ENCODE measurements at places on chromosomes 7 and 10. TPM values are rescaled to one million over a fixed set of nuclear protein-coding genes. Genes with fewer than 3 reads are reported as not detected.

The DPP6 gene
- polyA plus RNA-seq, result 1.8 TPM

The NME8 gene
- not detected for polyA plus RNA-seq

The CYP2E1 gene
- not detected for polyA plus RNA-seq

The MOGAT3 gene
- 10.5 TPM for polyA plus RNA-seq

The FAM25A gene
- polyA plus RNA-seq, result not detected

The LIPF gene
- polyA plus RNA-seq, result not detected

The SPDYE9 gene
- 0.38 TPM for polyA plus RNA-seq

DNA sequence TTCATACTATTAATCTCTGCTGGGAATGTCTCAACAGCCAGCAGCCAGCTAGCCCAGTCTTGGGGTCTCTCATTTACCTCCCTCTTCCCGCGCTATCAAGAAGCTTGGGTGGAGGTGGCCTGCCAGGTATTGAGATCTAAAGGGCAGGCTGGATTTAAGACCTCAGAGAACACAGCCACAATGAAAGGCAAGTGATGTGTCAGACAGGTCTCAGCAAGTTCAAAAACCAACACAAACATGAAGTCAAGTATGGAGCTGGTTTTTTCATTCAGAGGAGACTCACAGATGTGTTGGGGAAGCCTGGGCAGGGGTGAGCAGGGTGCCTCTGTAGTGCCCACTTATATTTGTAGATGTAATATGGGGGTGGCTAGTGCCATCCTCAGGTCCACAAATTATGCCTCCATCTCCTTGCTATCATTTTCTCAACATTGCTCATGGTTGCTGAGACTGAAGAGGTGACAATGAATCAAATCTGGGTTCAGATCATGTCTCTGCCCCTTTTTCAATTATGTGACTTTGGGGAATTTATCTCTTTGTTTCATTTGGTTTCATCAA, 27.7 kb upstream of the CROT start:
- no peak for DNase-seq

DNA sequence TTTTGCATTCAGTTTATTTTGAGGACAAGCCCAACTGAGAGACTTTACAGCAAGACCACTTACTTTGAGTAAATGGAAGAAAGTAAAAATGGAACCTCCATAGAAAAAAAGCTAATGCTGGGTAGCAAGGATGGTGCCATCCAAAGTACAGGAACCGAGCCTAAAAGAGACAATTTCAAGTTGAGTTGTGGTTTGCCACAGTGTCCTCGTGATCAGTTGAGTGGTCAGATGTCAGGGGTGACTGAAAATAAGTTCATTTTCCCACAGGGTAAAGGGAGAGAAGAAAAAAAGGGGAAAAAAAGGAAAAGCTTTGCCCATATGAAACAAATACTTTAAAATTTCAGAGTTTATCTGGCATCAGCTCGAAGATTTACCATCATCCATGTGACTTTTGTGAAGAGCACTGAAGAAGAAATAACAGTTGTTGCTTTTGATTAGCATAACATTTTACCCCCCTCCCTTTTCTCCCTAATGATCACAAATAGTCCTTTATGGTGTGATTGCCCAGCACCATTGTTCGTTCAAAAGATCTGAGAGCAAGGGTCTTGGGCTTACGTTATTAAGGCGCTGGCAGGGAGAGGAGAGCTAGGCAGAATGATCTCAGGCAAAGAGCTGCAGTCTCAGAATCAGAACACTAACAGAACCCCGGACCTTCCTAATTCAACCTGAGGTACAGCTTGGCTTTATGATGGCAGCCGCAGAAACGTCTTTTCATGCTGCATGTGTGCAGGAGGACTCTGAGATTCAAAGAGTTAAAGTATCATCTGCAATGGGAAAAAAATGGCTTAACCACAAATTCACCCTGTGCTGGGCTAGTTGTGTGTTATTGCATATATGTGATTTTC, 338.1 kb downstream of the RNLS start:
- DNase-seq, result no peak

DNA sequence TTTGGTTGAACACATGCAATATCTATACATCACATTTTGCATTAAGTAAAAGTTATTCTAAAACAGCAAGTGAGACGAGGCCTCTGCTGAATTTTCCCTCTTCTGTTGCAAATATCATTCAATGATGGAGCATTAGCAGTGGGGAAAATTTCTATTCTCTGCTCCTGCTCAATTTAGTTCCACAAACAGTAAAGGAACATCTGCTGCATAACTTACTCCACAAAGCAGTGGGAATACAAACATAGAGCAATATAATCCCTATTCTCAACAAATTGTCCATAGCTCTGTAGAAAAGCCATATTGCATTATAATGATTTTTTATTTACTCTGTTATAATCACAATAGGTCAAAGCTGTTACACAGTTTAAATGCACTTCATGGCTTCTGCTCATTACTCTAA, 5.9 kb downstream of the AGR3 start:
- DNase-seq, result no peak

DNA sequence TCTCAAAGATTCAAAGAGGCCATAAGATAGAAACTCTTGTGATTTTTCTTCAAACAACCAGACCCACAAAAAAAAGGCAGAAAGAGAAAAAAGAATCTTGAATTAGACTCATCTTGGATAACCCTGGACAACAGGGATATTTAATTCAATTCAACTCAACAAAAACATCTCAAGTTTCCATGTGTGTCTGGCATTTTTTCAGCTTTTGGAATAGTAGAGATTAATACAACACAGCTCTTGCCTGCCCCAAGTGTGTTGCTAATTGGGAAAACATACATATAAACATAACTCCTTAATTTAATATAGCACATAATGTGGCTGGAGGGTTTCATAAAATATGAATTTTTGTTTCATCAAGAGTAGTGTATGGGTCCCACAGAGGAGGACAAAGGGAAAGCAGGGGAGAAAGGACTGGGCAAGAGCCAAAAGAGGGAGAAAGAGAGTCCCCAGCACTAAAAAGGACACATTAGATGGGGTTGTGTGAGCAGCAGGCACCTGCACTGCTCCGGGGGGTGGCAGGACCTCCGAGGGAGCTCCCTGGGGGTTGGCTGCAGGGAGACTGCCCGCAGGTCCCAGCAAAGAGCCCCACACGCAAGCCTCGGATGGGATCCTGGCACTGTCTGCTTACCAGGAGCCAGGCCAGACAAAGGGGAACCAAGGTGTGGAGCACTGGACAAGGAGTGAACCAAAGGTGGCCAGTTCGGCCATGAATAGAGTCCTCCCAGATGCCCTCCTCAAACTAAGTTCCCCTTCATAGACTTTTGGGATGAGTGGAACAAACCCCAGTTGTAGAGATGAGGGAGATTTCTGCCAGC, 65.6 kb upstream of the TMEM72 start:
- DNase-seq, result no peak

- no peak for DNase-seq
Measured at GRCh38 chr10:69692267-69692666, 62.2 kb downstream of the FAM241B start.

GRCh38 chr10:27743012-27743876, 2.4 kb downstream of the MKX start:
- peak; percentile 46 for DNase-seq

- no peak for DNase-seq
Measured at GRCh38 chr7:140231771-140232491, 55.1 kb upstream of the KDM7A start.

GRCh38 chr10:110083884-110084283, 76.1 kb downstream of the ADD3 start:
- peak; percentile 24 for DNase-seq

- DNase-seq, result no peak
Measured at GRCh38 chr10:130018730-130019185, 54.7 kb upstream of the EBF3 start.

DNA sequence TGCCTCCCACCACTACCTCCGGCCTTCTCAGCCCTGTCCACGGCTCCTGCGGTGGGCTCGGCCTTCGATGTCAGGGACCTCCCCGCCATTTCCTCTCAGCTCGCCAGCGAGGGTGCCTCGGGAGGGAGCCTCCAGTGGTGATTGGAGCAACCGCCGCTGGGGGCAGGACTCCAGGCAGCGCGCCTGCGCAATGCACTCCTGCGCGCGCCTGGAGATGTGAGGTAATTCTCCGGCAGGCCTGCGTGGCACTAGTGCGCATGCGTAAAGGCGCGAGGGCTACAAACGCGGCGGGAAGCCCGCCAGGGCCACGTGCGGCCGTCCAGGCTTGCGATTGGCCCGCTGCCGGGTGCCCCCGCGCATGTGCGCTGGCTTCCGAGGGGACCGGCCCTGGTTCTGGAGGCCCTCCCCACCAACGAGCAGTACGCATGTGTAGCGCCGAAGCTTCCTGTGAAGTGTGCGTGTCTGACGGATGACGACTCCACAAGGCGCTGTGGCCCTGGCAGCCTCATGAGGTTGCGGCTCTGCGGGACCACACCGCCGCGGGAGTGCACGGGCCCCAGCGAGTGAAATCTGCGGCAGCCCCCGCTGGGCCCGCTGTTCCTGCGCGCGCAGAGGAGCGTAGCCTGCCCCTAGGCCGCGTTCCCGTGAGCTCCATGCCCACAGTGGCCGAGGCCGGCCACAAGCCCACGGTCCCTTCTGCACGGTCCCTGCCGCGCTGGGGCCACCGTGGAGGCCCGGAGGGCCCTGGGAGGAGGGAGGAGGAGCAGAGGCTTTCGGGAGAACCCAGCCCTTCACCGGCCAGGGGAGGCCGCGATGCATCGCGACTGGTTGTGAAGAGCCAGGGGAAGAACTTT, at the start of gene SYCE1:
SYCE1 (minus strand) TSS at position 143 of the 854 bp plus-strand sequence; CDS start at position 89, 54 bp downstream.
- no peak for DNase-seq

GRCh38 chr10:86344281-86344680, 22.3 kb downstream of the GRID1 start:
- DNase-seq, result no peak

DNA sequence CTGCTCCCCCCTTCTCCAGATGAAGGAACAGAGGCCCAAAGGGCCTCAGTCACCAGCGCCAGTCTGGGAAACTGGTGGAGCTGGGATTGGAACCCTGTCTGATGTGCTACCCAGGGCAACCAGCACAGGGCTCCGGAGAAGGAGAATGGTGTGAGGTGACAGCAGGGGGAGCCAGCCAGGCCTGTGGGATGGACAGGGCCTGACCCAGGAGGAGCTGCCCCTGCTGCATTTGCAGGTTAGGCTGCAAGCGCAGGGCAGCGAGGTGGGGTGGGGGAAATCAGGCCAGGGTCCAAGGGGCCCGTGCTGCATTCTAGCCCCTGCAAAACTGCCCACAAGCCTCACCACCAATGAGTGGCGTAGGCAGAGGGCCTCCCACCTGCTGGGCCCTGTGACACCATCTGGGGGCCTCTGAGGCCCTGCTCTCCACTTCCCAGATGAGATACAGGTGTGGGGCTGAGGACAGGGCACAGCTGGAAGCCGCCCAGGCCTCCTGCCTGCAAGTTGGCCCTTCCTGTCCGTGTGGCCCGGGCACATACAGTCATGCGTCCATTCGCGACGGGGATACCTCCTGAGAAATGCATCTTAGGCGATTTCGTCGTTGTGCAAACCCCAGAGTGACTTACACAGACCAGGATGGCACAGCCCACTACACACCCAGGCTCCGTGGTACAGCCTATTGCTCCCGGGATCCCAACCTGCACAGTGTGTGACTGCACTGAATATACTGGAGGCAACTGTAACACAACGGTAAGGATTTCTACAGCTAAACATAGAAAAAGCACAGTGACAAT, 45.3 kb downstream of the RASGEF1A start:
- no peak for DNase-seq

GRCh38 chr10:32961895-32962369, 3.9 kb upstream of the ITGB1 start:
- DNase-seq, result peak; percentile 38

DNA sequence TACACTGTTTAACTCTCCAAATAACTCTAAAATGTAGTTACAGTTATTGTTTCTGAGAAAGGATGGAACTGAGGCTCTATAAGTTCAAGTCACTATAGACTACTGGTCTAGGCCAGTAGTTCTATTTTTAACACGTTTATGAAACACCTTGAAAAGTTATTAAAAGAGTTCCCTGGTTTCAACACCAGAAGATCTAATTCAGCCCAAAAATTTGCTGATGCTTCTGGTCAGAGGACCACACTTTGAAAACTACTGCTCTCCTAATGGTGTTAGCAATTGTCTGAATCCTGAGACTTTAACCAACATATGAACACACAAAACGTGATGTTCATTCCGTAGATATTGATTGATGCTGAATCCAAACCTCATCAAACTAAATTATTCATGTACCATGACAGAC, 658.6 kb upstream of the STEAP1 start:
- no peak for DNase-seq

- no peak for DNase-seq
Measured at GRCh38 chr7:29561271-29561670, 2.4 kb upstream of the PRR15 start.

DNA sequence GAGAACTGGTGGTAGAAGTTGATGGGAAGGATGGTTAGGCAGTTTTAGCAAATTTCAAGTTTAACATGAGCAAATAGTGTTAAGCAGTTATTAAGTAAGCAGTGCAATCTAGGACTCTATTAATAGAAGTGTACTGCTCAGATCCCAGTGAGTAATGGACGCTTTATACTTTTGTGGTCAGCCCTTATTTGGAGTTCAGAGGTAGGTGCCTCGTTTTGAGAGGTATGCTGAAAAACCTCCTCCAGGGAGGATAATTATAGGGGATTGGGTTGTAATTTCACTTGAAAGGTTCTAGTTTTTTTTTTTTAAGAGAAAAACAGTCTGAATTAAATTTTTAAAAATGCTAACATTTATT, 33.5 kb upstream of the CCDC7 start:
- no peak for DNase-seq

DNA sequence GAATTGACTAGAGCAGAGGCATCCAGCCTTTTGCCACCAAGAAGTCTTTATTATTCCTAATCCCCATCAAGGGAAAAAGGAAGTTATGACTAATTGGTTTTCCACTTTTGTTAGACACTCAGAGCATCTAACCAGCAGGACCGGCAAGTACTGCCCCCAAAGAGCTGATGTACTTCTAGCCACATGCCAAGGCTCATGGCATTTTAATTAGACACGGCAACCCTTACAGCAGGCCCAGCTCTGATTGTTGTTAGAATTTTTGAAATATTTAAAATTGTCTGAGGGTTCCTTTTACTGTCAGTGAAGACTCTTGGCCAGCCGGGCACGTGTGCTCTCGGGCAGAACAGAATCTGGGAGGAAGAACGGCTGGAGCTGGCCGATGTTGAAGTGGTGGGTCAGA, 114.8 kb downstream of the SPAG6 start:
- DNase-seq, result no peak

DNA sequence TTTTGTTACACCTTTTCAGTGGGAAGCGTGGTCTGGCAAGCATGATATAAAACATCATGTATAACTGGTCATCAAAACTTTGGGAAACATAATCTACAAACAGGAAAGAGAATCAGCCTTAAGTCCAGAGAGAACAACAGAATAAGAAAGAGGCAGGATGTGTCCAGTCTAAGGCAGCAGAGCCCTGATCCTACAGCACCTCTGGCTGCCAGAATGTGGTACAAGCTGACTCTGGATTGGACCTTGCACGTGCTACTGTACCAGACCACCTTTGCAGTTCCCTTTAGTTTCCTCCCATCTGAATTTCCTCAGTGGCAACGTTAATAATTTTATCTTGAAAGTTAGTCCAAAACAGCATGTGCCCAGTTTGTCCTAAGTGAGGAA, 824.6 kb upstream of the IGFBP3 start:
- no peak for DNase-seq

- no peak for DNase-seq
Measured at GRCh38 chr7:142161921-142162320, 50.4 kb downstream of the MGAM2 start.

GRCh38 chr7:42614636-42615035, 297.2 kb downstream of the C7orf25 start:
- no peak for DNase-seq

Measured in hepatocyte (in vitro differentiated cells).